ENCODE measurements at places on chromosomes 6 and 20.

GRCh38 chr20:24745617-24746350, 203.3 kb upstream of the CST7 start:
- no peak for DNase-seq

DNA sequence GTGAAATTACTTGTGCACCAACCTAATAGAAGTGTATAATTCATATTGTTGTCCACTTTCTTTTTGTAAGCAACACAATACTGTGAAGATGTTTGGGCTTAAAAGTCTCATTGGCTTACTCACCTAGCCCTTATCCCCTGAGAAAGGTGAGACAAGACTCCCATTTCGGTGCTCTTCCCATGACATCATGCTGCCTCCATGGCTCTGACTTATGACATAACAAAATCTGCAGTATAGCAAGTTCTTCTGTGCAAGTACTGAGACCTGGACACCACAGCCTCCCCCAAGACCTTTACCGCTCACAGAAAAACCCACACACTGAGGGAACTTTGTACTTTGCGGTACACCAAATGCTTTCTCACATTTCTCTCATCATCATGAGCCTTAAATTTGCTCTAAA, 50.5 kb downstream of the HAO1 start:
- DNase-seq: no peak

GRCh38 chr6:80196906-80197305, 90.4 kb downstream of the BCKDHB start:
- DNase-seq: no peak

DNA sequence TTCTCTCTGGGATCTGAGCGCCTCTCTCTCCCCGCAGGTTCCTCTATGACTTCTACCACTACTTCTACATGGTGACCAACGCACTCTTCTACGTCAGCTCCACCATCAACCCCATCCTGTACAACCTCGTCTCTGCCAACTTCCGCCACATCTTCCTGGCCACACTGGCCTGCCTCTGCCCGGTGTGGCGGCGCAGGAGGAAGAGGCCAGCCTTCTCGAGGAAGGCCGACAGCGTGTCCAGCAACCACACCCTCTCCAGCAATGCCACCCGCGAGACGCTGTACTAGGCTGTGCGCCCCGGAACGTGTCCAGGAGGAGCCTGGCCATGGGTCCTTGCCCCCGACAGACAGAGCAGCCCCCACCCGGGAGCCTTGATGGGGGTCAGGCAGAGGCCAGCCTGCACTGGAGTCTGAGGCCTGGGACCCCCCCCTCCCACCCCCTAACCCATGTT, 36.3 kb upstream of the MRGBP start:
- DNase-seq: no peak

- no peak for DNase-seq
Measured at GRCh38 chr6:161228096-161228495, 45.8 kb downstream of the AGPAT4 start.

DNA sequence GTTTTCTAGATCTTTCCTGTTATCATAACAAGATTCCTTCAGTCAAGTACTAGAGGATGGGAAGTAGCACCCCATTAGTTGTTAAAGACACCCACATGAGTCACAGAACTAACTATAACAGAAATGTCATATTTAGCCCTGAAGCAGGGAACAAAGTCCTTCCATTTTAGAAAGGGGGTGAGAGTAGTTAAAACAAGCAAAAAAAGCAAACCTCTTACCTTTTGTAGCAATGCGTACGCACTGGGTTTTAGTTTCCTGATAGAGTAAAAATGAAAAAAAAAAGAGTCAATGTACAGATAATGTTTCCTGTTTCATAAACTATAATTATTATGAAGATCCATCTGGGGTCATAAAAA, 163.7 kb upstream of the THEMIS start:
- no peak for DNase-seq

DNA sequence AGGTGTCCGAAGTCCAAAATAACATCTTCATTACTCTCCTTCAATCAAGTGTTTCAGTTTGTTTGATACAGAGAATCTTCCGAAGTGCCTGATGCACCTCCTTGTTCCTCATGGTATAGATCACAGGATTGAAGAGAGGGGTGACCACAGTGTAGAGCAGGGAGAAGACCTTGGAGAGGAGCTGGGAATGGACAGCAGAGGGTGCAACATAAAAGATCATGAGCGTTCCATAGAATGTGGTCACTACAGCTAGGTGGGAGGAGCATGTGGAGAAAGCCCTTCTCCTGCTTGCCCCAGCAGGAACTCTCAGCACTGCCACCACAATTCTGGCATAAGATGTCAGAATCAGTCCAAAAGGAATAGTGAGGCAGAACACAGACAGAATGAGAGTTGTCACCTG, 11.9 kb downstream of the OR12D1 start:
- DNase-seq: no peak

DNA sequence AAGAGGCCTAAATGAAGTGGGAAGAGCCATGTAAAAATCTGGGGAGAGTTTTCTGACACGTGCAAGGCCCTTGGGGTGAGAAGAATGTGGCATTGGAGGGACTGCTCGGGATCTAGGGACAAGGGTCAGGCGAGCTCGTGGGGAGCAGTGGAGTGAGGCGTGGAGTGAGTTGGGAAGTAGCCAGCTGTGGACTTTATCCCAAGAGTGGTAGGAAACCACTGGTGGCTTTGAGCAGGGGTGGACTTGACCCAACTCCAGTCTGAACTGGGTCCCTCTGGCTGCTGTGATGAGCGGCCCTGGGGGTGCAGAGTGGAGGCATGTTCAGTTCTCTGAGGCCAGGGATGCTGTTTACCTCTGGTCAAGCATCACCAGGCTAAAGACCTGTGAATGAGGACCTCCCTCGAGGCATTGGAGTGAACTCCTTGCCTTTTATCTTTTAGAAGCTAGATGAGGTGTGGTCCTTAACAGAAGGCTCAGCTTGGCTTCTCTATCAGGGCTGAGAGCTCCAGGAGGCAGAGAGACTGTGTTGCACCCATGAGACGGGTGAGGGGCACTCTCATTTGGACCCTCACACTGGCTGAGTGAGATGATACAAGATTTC, 20.6 kb downstream of the SLC22A1 start:
- no peak for DNase-seq

GRCh38 chr6:137443901-137444300, 50.3 kb downstream of the OLIG3 start:
- DNase-seq: no peak

- no peak for DNase-seq
Measured at GRCh38 chr20:37500311-37500710, 20.7 kb upstream of the NNAT start.

GRCh38 chr20:31739550-31739977, 474 bp downstream of the TPX2 start:
- peak; percentile 20 for DNase-seq

- DNase-seq: peak; percentile 36
Measured at GRCh38 chr6:167420858-167421766, 96.2 kb downstream of the TTLL2 start.

GRCh38 chr20:23628402-23629016, 9.2 kb downstream of the CST3 start:
- no peak for DNase-seq

GRCh38 chr20:57957411-57958049, 247.7 kb upstream of the PMEPA1 start:
- DNase-seq: no peak

DNA sequence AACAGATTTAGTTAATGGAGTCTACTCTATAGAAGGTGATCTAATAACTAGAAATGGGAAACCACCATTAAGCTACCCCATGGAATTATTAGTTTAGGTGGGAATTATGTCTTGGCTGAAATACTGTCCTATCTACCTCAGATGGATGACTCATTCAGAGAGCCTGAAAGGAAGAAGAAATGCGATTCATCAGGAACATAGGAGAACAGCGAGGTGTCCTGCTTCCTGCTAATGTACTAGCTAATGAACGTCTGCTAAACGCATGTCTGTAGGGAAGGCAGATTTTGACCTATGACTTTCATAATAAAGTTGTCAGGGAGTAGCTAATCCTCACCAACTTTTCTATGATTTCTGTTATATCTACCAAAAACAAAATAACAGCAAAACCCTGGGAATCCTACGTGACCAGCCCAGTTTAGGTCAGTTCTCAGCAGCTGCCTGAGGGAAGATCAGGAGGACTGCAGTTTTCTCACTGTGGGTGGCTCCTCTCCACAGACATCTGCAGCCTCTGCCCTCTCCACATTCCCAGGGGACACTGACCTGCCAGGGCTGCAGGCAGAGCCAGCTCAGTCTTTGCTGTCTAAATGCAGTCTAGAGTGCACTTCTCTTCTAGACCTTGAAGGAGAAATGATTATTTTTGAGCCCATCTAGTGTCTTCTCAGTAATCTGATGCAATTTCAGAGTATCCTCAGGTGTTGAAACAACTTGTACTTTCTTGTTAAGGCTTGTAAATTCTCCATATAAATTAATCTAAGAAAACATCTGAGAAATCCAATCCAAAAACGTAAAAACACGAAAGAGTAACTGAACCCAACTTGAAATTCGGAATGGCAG, 18.1 kb upstream of the SFT2D1 start:
- DNase-seq: peak; percentile 48

DNA sequence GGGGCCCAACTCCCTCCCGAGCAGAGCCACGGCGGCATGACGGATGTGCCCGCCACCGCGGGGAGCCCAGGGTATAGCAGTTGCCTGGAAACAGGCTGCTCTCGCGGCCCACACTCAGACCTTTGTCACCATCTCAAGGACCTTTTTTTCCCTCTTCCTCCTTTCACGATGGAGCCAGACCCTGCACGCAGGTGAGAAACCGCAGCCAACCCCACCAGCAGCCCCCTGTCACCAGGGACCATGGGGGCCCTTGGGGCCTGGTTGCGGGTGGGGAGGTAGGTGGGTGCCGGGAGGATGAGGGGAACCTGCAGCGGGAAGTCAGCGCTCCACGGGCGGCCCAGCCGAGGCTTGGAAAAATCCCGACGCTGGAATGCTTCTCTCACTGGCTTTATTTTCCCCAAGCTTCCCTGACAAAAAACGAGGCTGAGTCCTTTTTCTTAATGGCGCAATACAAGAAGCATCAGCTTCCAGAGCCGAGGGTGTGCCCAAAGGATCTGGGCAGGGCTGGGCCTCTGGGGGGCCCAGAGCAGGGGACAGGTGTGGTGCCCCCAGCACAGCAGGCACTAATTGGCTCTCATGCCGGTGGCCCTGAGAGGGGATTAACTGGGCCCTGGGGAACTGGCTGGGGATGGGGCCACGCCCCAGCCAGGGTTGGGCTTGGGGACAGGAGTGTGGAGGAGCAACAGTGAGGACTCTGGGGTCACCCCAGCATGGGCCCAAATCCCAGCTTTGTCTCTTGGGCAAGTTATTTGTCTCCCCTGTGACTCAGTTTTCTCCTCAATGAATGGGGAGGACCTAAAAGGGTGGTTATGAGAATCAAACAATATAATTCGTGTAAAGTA, 23.9 kb downstream of the NOL4L start:
- no peak for DNase-seq

DNA sequence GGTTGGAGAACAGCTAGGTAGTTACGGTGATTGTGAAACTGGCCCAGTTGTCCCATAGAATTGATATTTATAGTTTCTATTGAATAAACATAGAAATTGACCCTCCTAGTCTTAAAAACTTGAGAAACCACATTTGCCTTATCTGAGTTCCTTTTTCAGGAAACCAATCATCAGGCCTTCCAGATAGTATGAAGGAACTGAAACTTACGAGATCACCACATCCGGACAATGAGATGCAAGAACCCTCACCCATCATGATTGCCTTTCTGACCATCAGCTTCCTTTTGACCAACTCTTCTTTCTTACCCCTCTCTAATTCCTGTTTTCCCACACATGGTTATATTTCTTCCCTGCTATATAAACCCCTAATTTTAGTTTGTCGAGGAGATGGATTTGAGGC, 21.8 kb downstream of the SLC35F1 start:
- no peak for DNase-seq

GRCh38 chr6:139457476-139457875, 83.0 kb upstream of the CITED2 start:
- no peak for DNase-seq
